ENCODE measurements at places on chromosomes 1 and 21.

GRCh38 chr1:222387007-222387814, 160.7 kb downstream of the HHIPL2 start:
- DNase-seq, result no peak

- no peak for DNase-seq
Observed at GRCh38 chr1:208122612-208123358, 121.4 kb downstream of the PLXNA2 start.

GRCh38 chr1:45348966-45349677, 8.9 kb upstream of the MUTYH start:
- DNase-seq, result no peak

DNA sequence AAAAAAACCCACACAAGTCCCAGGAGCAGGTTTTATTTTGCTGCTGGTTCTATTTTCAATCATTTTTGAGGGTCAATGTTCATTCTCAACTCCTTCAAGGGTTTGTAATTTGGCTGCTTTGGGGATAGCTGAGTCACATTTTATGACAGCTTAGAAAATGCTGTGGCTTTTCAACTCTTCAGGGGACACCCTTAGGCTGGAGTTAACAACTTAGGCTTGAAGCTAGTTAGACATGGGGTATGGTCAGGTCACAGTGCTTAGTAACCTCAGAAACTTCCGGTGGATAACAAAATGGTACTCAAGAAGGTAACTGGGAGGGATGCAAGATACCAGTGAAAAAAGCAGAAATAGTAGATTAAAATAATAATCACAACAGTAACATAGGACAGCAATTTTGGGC, 308.8 kb downstream of the HHIPL2 start:
- no peak for DNase-seq

DNA sequence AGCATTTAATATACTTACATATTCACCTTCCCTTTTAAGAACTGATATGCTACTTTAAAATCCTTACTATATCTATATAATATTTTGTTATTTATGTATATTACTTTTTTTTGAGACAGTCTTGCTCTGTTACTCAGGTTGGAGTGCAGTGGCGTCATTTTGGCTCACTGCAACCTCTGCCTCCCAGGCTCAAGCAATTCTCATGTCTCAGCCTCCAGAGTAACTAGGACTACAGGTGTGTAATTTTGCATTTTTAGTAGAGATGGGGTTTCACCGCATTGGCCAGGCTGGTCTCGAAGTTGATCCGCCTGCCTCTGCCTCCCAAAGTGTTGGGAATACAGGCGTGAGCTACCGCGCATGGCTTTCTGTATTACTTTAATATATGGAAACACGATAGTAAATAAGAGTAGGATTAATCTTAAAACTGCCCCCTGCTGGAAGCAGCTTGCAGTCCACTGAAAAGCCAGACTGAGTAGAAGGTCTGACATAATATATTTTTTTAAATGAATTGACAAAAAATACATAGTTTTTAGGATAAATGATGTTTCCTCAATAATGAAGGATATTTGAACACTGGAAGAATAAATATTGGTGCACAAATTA, 24.4 kb downstream of the RCAN3 start:
- no peak for DNase-seq

GRCh38 chr1:44405798-44406736, 1.0 kb downstream of the RNF220 start:
- DNase-seq, result no peak

DNA sequence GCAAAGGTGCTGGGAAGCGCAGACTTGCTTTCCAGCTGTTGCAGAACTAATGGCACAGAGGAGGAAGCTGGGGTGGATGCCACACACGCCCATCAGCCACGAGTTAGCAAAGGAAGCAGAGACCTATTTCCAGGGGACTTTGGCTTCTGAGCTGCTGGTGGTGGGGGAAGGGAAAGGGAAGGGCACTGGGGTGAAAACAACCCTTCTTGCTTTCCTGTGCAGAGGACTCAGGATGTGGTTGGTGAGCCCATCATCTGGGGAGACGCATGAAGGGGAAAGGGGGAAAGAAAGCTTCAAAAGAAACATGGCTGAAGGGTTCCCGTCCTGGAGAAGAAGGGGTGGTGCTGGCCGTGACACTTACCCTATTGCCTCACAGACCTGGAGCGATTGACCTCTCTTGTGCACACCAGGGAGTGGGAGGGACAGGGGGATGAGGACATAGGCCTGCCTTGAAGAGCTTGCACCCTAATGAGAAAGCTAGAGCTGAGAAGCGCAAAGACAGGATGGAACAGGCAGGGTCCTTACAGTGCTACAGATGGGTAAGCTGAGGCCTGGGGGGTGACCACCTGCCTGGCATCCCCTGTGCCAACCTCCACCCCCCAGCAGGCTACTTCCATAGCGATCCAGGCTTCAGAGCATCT, 140.8 kb upstream of the RAB4A start:
- no peak for DNase-seq

DNA sequence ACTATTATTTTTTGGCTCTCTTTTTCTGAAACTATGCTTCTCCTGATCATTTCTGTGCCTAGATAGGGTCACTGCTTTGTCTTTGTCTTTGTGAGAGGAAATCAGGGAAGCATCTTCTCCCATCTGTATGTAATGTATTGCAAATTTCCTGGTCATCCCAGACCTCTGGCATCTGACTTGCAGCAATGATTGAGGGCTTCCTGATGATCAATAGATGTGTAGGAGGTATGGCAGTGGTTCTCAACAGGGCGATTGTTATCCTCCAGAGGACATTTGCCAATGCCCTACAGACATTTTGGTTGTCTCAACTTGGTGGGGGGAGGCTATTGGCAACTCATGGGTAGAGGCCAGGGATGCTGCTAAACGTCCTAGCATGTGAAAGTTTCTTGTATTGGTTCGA, 64.7 kb downstream of the RGL1 start:
- no peak for DNase-seq

- no peak for DNase-seq
Observed at GRCh38 chr21:28387220-28387619, 605.5 kb downstream of the LTN1 start.

GRCh38 chr1:32345289-32345827, 9.3 kb upstream of the MARCKSL1 start:
- DNase-seq, result no peak

- DNase-seq, result no peak
Observed at GRCh38 chr1:169109561-169110134, 3.2 kb downstream of the ATP1B1 start.

DNA sequence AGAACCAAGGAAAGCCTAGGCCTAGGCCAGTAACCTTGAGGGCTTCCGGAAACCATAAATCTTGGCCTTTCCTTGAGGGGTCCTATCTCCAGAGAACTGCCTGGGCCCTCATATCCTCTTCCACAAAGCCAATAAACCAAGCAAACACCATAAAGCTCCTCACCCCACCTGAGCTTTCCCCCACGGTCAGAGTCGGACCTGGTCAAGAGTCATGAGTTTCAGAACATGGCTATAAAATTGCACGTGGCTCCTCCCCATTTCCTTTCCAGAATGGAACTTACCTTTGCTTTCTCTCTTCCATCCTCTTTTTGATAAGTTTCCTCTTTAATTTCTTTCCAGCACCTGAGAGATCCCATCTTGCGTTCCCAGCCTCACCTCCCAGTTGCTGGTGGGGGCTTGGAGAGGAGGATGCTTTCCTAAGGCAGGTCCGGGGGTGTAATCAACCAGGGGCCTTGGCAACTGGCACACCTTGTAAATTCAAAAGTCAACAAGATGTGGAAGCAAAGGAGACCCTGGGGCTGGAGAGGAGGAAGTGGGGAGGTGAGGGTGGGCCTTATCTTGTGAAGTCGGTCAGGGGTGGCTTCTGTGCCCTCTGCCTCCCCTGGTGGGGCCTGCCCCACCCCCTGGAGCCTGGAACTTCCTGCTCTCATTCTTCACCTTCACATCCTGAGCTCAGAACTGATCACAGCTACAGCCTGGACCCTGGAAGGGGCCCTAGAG, 259.9 kb downstream of the FOXD2 start:
- no peak for DNase-seq

DNA sequence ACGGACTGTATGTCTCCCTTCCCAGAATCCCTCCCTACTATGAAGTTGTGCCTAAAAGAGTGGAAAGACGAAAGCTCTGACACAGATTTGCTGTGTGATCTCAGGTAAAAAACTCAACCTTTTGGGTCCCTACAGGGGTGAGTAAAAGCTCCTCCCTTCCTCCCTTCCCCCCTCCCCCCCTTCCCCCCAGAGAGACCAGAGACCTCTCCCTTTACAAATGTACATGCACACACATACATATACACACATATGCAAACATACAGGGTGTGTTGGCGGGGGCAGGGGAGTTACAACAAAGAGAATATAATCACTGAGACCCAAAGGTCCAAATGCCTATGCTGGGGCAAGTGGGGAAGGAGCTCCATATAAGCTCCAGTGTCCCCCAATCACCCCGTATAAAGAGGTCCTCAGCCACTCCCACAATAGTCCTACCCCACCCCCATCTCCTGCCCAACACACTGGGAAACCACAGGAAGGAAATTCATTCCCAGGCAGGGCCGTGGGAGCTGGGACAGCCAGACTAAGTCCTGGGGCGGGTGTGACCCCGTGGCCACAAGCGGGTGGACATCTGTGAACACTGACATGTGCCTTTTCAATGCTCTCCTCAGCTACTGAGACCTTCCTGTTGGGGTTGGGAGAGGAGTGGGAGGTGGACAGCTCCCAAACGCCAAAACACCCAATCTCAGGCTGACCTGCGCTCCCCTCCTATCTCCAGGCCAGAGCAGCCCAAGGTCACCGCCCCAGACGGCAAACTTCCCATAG, 2.0 kb downstream of the MEF2D start:
- DNase-seq, result no peak

- no peak for DNase-seq
Observed at GRCh38 chr1:205939690-205940330, 3.4 kb downstream of the SLC26A9 start.

DNA sequence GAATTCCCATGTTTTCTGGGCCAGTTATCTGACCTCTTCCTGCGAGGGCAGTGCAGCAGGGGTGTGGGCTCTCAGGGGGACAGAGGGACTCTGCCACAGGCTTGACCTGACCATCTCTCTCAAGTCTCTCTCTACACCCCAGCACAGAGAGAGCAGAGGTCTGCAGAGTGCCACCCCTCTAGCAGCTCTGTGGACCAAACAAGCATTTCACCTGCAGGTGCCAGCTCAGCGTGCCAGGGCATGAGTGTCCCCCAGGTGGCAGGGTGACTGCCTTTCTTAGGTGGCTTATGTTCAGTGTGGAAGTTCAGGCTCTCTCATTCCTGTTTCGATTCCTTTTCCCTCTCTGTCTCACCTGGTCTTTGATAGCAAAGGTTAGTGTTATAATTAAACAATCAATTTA, 191.3 kb downstream of the CACNA1E start:
- DNase-seq, result no peak

- DNase-seq, result no peak
Observed at GRCh38 chr1:90782046-90782445, 64.9 kb upstream of the BARHL2 start.
